Prostate gland (tissue), 2 donors: ENCODE measurements at places on chromosomes 2 and 18. TPM values are rescaled to one million over a fixed set of nuclear protein-coding genes. Genes with fewer than 3 reads are reported as not detected.

Gene GALNT3
- total RNA-seq = 24.5 TPM

Gene LIPG
- total RNA-seq = 28.5 TPM

Gene DSC2
- total RNA-seq = 29.1 TPM

Gene ACAA2
- total RNA-seq = 37.0 TPM

- no peak for DNase-seq
- no peak overlapping the region for H3K27ac ChIP-seq
- H3K4me1 ChIP-seq = no peaks in the 10 kb centered on the region
- H3K27me3 ChIP-seq = no peaks in the 10 kb centered on the region
- H3K4me3 ChIP-seq = no peak overlapping the region
Observed at GRCh38 chr18:48963586-48964470, 13.1 kb upstream of the SMAD7 start.

- H3K27me3 ChIP-seq = no peaks in the 10 kb centered on the region
- no peak overlapping the region for H3K4me3 ChIP-seq
- DNase-seq = no peak
- H3K4me1 ChIP-seq = no peaks in the 10 kb centered on the region
- no peak overlapping the region for H3K27ac ChIP-seq
Observed at GRCh38 chr2:101976891-101977290, 14.9 kb upstream of the IL1R2 start.

DNA sequence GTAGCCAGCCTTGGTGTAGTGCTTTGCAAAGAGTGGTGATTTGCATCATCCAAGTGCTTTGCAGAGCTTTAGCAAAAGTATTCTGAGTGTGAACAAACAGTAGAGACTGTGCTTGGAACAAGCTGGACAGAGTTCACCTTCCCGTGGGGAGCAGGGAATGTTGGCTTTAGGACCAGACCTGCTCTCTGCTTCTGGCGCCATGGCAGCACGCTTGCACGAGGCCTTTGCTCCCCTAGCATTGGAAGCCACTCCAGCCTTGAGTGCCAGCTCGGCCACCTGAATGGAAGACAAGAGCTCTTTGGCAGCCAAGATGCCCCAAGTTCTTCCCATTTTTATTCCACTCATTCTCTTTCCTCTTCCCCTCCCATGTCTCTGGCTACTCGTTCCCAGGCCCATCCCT lies 250.8 kb upstream of the OSR1 start:
- H3K4me3 ChIP-seq = no peak overlapping the region
- H3K27ac ChIP-seq = no peak overlapping the region
- no peaks in the 10 kb centered on the region for H3K36me3 ChIP-seq
- no peak for DNase-seq
- H3K4me1 ChIP-seq = no peaks in the 10 kb centered on the region

DNA sequence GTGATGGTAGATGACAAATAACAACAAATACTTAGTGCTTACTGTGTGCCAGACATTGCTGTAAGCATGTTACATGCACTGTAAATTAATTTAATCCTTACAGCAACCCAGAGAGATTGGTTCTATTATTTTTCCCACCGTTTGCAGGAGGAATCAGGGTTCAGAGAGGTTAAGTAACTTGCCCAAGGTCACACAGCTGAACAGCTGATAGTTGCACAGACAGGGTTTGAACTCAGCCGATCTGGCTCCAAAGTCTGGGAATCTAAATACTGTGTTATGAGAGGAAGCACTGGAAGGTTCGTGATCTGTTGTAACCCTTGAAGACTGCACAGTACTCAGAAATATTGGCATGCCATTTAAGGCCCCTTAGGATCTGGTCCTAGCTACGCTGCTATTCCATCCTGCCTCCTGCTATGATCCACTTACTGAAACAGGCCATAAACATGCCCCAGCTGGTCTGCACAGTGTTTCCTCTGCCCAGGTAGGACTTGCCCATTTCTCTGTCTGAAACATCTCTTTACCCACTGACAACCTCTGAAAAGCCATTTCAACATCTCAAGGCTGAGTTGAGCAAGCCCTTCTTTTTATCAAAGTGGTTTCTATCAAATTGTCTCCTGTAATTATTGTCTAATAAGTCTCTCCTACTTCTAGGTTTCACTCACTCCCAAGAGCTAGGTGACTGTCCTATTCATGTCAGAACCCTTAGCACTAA lies 40.4 kb upstream of the MRPL33 start:
- no peaks in the 10 kb centered on the region for H3K27me3 ChIP-seq
- no peaks in the 10 kb centered on the region for H3K36me3 ChIP-seq
- DNase-seq = no peak

- H3K4me3 ChIP-seq = no peak overlapping the region
- no peaks in the 10 kb centered on the region for H3K36me3 ChIP-seq
- H3K27me3 ChIP-seq = no peaks in the 10 kb centered on the region
- no peak for DNase-seq
- H3K4me1 ChIP-seq = no peaks in the 10 kb centered on the region
- no peak overlapping the region for H3K27ac ChIP-seq
Observed at GRCh38 chr2:198144660-198145059, 340.3 kb downstream of the PLCL1 start.

DNA sequence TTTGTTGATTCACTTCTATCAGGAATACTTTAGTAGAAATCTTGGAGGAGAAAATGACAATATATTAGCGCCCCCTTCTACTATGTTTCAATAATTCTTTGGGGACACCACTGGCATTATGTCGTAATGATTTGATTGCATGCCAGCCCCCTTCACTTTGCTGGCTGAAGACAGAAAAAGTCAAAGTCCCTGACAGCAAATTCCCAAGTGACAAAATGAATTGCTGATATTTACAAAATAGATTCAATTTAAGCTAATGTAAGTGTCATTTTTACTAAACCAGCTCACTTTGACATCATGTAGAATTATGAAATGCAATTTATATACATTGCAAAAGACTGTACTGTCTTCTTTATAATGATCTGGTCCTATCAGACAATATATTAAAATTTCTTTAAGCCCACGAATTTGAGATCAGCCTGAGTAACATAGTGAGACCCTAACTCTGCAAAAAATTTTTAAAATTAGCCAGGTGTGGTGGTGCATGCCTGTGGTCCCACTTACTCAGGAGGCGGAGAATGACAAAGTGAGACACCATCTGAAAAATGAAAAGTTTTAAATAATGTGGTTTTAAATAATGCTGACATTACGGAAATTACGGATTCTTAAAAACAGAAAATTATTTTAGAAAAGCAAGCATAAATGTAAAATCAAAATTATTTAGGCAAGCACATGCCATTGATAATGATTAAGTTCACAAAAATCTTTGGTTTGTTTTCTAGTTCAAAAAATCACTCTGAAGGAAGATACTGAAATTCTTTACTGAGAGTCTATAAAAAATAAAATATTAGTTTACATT lies 520.1 kb upstream of the PKDCC start:
- no peak overlapping the region for H3K27ac ChIP-seq
- H3K4me1 ChIP-seq = no peaks in the 10 kb centered on the region
- no peaks in the 10 kb centered on the region for H3K27me3 ChIP-seq
- H3K36me3 ChIP-seq = no peaks in the 10 kb centered on the region
- no peak for DNase-seq

- no peak overlapping the region for H3K4me3 ChIP-seq
- no peak for DNase-seq
- H3K36me3 ChIP-seq = no peaks in the 10 kb centered on the region
- H3K27me3 ChIP-seq = no peaks in the 10 kb centered on the region
- H3K4me1 ChIP-seq = no peaks in the 10 kb centered on the region
Observed at GRCh38 chr2:197852108-197852507, 47.7 kb downstream of the PLCL1 start.
